ENCODE measurements at places on chromosomes 13 and 19. TPM values are rescaled to one million over a fixed set of nuclear protein-coding genes. Genes with fewer than 3 reads are reported as not detected.

The ZNF433 gene
- 23.1 TPM for polyA plus RNA-seq

GRCh38 chr13:72653506-72653905 lies 73.9 kb downstream of the MZT1 start:
- no peak for DNase-seq

The ZNF682 gene
- 27.9 TPM for polyA plus RNA-seq

The PSENEN gene
- polyA plus RNA-seq, result 54.4 TPM

DNA sequence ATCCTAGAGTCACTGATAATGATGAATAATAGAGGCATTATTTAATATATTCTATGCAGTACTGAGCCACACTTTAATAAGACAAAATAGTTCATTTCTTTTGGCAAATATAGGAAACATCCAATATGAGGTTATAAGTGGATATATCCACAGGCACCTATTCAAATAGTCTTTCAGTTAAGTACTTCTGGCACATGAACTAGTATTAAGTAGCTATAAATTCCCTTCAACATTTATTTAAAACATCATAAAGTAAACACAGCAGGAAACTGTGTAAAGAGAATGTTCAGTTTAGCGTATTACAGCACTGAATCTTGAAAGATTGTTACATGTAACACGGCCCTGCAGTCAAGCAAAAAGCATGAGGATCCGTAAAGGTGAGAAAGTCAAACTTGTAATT lies 463.3 kb upstream of the KLF12 start:
- DNase-seq, result no peak

DNA sequence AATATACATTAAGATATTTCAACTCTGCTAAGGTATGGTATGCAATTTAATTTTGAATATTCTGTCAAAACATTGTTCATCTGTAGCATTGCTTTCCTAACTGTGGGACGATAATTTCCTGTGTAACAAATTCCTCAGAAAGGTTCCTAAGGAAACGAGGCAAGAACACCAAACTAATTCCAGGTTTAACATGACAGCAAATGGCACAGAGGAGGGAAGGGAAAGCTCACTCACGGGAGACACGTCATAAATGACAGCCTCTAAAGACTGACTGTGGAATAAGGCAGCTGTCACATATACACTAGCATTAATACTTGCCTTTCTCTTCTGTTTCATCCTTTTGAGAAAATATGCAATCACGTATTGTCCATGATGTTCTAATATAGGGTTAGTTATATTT lies 380.6 kb downstream of the LIG4 start:
- DNase-seq, result no peak

DNA sequence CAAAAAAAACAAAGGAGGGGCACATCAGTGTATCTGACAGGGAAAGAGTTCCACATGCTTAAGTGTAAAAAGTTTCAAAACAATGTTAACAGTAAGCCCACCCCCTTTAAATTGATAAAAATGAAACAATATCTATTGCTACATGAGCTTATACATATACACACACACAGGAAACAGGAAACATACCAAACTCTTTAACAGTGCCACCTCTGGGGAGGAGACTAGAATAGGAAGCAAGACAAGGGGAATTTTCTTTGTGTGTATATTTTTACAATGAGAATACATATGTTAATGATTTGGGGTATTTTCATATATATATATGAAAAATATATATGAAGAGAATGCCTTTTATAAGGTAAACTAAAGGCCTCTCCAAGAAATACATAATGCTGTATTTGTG lies 44.7 kb downstream of the TPT1 start:
- DNase-seq, result no peak

The IFI30 gene
- 11.3 TPM for polyA plus RNA-seq

Measured in left kidney (tissue), 8 donors.